IPS DF 6.9 (cell line): ENCODE measurements at places on chromosomes 2 and 18.

DNA sequence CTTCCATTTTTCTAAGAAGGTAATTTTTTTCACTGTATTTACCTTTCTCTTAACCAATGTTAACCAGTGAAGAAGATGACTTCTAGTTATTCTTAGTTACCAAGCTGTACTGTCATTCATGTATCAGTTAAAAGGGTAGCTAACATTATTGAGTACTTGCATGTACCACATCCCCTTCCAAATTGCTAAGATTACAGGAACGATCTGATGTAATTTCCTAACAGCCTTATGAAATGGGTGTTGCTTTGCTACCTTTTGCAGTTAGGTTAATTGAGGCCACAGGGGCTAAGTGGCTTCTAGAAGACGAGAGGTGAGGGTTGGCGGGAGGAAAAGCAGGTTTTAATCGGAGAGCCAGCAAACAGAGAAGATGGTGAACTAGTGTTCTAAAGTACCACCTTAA, 1.8 kb upstream of the SULT6B1 start:
- DNase-seq = no peak

DNA sequence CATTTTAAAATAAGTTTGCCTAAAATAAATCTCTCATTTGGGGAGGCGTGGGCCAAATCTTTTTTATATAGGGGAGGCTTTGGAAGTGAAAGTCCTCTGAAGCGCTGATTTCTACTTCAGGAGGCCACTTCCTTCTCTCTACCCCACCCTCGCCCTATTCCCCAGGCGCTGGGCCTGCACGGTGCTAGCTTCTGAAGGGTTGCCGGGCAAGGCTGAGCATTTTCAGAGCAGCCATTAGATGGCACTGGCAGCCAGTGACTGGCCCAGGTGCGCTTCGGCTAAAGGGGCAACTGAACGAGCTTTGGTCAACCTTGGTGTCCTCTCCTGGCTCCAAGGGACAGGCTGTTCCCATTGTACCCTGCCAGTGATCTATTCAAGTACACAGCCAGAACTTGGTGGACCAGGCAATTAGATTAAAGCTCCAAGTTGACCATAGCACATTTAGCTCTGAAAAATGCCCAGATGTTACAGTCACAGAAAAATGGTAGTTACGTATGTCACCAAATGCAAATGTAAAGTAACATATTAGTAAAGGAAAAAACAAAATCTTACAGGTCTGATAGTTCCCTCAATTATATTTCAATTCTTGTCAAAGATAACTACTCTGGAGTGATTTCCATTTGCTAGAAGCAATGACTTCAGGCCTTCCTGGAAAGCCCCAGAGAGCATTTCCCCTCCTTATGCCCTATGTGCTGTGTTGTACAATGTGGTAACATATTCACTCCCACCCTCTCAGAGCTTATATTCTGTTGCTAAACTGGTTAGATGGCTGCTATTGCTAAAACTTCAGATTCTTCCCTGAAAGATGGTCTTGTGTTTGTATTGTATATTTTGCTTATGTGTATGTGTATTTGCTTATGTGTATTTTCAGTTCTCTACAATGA, 2.1 kb downstream of the POMC start:
- DNase-seq = no peak

- no peak for DNase-seq
Measured at GRCh38 chr2:41955316-41956043, 92.3 kb upstream of the PKDCC start.

DNA sequence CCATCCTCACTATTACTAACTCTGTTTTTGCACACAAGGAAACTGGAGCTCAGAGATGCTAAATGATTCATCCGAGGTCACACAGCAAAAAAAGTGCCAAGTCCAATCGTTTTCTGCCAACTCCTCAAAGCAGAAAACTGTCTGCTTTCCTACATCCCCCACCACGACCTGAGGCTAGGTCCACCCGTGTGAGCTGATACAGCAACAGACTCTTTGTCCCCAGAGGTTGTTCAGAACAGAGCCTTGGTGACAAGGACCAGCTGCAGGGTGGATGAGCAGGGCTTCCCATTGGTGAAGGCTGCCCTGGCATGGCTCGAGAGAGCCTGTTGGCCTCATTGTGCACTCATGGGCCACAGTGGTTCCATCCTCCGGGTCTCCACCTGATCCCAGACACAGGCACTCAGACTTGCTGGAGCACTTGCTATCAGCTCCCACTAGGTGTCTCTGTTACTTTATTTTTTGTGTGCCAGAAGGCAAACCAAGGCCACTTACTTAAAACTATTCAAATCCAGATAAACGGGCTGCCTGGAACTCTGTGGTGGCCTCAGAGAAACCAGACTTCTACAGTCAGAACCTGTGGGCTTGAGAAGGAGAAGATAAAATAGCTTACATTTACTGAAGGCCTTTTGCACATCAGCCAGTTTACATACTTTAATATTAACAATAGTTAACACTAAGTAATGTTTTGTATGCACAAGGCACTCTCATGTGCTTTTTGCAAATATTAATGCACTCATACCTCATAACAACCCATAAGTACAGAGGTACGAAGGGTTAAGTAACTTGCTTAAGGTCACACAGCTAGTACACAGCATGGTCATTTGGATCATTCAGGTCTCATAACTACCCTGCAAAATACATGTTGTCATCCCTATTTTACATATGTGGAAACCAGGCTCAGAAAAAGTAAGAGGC, 62.9 kb upstream of the CTIF start:
- peak; percentile 20 for DNase-seq

DNA sequence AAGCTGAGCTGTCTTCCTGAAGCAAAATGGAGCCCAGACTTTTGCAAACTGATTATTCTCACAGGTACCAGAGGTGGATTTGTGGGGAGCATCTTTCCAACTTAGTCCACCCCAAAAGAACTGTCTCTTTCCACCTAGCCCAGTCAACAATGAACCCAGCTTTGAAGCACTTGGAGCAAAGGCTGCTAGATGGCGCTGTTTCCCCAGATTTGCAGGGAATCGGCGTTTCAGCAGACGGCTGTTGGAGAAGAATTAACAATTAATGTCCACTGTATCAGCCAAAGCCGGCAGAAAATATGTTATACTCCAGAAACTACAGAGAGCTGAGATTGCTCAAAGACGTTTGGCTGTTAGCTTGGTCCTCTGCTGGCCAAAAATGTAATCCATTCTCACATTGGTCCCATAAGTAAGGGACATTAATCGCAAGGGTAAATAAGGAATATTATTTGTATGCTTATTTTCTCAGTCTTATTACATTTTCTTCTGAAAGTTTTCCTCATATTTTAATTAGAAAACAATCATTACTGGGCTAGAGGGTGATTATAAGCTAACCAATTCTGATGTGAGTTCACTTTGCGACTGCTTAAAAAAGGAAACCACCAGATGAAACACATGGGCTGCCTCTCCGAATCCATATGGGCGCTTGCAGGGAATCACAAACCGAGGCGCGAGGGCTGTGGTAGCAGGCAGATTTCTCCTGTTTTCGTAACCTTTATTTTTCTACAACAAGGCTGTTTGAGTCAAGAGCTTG, 423.8 kb upstream of the MEX3C start:
- peak; percentile 63 for DNase-seq

DNA sequence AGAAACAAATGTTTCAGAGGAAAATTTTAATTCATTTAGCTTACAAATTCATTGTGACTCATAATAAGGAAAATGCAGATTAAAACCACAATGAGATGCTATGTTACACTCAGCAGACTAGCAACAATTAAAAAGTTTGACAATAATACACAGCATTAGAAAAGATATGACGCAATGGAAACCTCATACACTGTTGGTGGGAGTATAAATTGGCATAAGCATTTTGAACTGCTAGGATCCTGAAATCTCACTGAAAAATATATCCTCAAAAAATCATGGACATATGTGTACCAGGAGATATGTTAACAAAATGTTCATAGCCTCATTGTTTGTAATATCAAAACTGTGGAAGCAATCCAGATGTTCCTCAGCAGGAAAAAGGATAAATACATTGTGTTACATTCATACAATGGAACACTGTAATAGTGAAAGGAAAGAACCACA, 13.7 kb downstream of the CALCRL start:
- no peak for DNase-seq

DNA sequence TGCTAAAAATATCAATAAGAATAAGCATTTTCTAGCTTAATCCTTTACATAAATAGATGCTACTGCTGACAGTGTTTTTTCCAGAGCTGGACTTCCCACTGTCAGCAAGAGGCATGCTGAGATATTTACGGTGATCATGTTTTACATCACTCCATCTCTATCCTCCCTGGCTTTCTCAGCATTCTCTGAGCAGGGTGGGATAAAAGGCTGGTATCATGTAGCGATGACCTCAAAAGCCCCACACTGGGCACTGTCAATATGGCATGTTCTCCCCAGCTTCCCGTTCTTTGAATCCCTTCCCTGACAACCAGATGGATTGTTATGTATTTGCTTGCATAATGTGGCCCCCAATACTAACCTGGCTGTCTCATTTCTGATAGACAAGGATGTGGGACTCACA, 83.2 kb upstream of the EPHA4 start:
- no peak for DNase-seq

- no peak for DNase-seq
Measured at GRCh38 chr2:180707884-180708205, 272.6 kb upstream of the UBE2E3 start.

- DNase-seq = no peak
Measured at GRCh38 chr2:167147271-167147941, 259.1 kb downstream of the XIRP2 start.

DNA sequence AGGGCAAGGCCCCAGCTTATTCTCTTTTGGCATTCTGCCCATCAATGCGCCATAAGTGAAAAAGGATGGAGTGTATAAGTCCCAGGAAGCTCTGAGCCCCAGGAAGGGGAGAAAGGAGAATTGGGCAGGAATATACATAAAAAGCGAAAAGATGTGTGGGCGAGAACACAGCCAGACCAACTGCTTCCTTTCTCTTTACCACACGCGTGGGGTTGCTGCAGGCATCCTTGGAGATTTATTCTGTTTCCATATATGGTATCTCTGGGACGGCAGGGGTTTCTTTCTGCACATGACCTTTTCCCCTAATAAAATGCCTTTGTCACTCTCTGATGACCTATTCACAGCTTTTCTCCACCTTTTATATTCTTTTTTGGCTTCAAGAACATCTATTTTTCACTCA, 440.5 kb downstream of the NBAS start:
- DNase-seq = no peak

DNA sequence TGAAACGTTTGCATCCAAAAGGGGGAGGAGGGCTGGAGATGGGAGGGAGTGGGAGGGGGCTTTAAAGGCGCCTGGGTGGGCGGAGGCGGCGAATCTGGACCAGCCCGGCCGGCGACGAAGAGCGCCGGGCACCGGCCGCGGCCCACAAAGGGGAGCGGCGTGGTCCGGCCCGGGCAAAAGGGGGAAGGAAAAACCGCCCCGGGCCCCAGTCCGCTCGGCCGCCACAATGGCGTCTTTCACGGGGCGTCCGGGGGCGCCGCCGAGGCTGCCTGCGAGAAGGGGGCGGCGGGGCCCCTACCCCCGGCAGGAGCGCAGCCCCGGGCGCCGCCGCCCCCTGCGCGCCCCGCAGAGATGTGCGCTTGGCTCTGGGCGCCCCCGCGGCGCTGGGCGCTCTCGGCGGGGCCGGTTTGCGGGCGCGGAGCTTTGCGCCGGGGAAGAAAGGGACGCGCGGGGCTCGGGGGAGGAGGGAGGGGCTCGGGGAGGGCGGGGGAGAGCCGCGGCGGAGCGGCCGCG, 108.1 kb upstream of the KCTD1 start:
- DNase-seq = no peak

- no peak for DNase-seq
Measured at GRCh38 chr2:180000434-180000833, 6.7 kb downstream of the CWC22 start.

DNA sequence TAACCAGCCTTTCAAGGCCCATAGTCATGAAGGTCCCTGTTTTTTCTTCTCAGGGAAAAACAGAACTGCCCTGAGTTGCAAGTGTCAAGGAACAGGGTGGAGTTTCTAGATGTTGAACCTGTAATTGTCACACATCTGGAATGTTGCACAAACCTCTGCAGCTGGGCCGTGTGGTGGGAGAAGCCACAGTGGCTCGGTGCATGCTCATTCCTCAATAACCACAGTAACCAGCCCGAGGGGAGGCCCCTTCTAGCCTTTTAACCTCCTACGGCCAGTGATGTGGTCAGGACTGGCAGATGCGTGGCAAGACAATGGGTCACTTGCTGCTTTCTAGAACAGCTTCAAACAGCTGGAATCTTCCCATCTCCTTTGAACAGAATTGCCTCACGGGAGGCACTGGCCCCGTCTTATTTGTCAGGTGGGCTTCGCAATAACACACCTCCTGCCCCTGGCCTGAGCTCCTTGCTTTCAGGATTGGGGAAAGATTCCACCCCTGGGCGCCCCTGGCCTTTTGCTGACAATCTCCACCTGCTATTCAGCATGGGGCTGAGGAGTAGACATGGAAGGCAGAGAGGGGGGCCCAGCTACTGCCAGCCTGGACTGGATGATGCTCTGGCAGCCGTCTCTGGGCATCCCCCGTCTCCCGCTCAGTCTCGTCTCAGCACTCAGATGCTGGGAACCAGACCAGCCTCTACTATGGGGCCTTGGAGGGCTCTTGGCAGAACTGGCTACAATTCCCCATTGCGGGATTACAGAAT, 102.9 kb downstream of the KLHL29 start:
- no peak for DNase-seq

- DNase-seq = no peak
Measured at GRCh38 chr2:102176172-102176571, 10.7 kb upstream of the IL1RL2 start.

- no peak for DNase-seq
Measured at GRCh38 chr2:207385076-207385475, 144.7 kb upstream of the CREB1 start.

DNA sequence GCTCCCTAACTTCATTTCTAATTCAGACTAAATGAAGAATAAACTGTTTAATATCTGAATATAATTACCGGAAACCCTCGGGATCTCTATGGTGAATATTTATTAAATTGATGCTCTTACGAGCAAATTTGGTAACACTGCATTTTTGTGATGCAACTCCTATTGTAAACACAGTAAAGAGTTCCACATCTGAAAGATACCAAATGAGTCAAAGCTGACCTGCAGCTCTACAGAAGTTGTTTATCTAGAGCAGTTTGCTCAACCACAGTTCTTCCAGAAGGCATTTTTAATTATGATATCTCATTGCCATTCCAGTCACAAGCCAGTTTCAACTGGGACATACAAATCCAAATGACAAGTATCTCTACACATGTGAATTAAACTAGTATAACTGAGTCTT, 129.7 kb downstream of the PKP4 start:
- no peak for DNase-seq

DNA sequence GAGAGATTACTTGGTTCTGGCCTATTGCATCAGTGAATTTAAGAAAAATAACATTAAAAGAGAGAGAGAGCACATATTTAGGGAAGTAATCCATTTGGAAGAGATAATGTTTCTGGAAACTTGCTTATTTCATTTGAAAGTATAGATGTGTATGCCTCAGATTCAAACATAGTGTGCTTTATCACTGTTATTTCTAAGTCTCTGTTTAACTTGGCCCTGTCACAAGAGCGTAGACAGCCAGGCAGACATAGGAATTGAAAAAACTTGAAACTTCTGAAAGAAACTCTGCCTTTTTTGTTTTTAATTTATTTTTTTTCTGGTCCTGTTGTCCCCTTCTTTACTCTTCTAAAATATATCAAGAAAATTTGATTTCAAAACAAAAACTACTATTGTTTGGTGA, 849.1 kb downstream of the CNTNAP5 start:
- no peak for DNase-seq
